Suppressor macrophage treated with lipopolysaccharide for 1 hour (primary cell): ENCODE measurements at places on chromosomes 11 and 22.
A peak's percentile ranks its signal among the peaks of the same experiment; 100 is the strongest.

GRCh38 chr11:119754199-119754598 lies 25.2 kb upstream of the NECTIN1 start:
- no peak for DNase-seq

DNA sequence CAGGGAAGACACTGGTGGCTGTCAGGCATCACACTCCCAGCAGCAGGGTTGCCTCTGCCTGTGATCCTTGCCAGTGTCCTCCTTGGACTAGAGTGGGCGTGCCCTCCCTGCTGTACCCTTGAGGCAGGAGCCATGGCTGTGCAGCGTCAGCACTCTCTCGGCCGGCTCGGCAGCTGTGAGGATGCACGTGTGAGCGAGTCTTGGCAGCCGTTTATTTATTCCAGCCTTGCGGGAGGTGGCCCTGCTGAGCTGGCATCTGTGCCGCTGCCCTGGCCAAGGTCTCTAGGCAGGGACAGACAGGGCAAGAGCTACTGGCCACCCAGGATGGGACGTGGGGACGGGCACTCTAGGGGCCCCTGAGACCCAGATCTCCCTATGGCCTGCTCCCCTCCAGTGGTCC lies 33.9 kb downstream of the TSPAN4 start:
- DNase-seq, result no peak

GRCh38 chr11:102119997-102120396 lies 9.8 kb downstream of the YAP1 start:
- no peak for DNase-seq

DNA sequence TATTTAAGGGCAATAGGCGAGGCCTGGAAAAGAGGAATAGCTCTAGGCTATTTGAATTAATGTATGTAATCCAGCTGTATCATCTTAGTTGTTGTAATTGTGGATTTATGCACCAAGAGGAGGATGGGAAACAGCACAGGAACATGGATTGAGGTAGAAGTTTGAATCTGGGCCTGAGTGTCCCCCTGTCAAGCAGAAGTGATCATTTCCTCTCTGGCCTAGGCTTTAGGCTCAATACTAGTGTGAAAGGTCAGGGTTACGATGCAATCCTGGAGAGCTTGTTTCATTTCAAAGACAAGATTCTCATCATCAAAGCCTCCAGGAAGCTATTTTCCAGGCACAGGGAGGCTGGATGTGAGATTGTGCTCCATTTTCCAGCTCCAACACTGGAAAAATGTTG lies 77.9 kb upstream of the HSD17B12 start:
- DNase-seq, result no peak

DNA sequence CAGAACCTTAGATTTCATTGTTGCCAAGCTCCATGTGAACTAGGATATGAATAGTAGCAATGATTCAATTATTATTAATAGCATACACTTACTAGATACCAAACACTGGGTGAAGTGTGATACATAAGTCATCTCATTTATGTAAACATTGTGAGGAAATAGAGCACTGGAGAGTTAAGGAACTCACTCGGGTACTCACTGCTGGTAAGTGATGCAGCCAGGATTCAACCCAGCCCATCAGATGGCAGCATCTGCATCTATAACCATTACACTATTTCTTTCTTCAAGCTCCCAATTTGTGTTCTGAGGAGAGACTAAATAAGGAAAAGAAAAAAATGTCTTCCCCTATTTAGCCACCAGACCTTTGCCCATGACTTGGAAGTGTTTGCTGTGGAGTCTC lies 10.2 kb upstream of the ALG8 start:
- peak; percentile 43 for DNase-seq

DNA sequence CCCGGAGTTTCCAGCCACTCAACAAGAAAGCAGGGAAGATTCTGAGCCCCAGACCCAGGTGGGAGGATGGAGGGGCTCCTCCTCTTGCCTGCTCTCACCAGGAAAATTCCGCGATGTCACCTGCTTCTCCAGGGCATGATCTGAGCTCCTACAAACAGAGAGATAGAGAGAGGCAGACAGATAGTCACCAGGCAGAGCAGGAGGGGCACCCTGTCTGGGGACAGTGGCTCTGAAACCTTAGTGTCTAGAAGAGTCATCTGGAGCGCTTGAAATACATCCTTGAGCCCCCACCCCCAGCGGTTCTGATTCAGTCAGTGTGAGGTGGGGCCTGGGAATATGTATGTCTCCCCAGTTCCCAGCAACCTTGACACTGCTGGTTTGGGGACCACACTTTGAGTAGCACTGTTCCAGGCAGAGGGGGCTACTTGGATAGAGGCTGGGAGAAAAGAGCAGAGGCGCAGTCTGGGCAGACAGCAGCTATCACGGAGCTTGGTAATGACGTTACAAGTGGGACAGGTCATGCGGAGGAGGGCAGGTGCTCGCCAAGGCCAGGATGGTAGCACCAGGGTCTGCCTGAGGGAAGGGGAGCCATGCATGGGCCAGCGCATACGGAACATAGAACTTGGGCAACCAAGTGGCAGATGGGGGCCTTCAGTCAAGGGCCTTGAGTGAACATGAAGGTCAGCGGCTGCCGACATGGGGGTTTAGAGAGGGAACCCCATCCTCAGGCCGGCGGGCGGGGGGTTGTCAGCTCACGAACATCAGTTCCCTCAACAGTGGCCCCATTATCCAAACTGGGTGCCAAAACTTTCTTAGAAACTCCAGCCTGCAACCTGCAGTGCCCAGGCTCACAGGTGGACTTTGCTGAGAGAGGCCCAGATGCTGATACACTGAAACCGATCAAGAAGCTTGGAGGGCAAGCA lies 60.9 kb upstream of the MYEOV start:
- no peak for DNase-seq

DNA sequence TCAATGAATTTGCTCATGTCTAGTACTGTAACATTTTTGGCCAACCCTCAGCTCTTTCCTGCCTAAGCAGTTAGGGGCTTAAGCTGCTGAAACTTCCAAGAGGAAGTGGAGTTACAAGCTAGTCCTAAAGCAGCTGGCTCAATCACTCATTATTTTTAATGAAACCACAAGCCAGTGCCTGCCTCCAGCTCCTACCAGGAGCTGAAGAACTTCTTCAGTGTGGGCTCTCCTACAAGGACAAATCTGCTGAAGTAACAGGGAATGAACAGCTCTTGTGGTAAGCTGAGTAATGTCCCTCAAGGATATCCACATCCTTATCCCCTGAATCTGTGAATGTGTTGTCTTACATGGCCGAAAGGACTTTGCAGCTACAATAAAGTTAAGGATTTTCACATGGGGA lies 112.5 kb downstream of the BBOX1 start:
- no peak for DNase-seq

DNA sequence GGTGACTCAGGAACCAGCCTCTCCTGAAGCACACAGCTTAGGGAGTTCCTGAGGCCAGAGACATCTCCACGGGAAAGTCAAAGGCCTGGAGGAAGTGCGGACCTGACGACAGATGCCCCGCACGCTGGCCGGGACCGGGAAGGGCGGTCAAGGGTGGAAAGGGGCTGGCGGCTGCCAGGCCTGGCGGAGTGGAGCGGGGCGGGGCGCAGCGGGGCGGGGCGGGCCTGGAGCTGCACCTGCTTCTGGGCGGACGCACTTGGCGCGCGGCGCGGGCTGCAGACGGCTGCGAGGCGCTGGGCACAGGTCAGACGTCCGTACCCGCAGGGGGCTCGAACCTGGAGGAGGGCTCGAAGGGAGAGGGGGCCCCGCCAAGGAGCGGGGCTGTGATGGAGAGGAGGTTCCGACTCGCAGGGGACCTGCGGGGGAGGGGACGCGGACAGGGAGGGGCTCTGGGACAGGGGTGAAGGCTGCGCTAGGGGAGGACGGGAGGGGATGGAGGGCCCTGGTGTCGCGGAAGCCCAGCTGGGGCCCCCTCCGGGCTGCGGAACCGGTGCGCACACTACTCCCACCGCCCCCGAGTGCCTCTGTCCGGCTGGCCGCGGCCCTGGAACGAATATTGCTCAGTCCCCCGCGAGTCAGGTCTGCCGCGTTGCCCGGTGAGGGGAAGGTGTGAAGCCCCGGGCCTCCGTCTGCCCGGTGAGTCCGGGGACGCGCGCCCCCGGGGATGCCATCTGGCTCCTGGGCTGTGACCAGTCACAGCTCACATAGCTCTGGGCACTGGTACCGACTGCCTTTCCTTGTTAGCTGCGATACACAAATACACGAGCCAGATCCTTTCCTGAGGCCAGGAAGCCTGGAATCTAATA lies at the start of gene TMEM45B:
TSS of gene TMEM45B (plus strand) at position 253 of the 866 bp plus-strand sequence. CDS start 36,635 bp downstream, outside the sequence.
- DNase-seq, result no peak

- no peak for DNase-seq
Observed at GRCh38 chr11:96328395-96329010, 14.5 kb downstream of the MAML2 start.

DNA sequence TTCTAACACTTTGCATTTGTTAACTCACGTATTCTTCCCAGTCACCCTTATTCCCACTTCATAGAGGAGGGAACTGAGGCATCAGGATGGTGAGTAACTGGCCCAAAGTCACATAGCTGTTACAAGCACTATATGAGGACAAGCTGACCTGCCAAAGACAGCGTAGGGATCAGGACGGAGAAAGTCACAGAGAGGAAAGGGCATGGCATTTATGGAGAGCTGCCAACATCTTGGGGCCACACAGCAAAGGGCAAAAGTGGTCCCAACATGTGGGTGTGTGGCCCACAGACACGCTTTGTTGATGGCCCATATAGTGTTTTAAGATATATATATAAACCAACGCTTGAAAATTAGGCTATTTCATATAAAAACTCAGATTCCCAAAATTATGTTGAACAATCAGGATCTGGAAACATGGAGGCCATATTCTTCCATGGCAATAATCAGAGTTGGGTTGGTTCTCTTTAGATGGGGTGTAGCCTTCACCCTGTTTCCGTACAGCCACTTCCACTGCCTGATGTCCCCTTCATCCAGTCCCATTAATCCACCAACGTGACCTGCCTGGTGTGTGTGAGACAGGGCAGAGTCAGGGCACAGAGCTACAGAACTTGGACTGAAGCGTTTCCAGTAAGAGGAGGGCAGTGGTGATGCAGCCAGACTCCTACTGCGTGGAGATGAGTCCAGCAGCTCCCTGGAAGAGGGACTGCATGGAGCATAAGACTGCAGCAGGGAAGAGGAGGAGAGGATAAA lies 39.9 kb upstream of the CD5 start:
- no peak for DNase-seq

- DNase-seq, result no peak
Observed at GRCh38 chr11:20668844-20669819, at the start of gene NELL1. Gene NELL1, plus strand, starts transcription at chr11:20669586.

GRCh38 chr22:38482662-38483308 lies 14.9 kb downstream of the KDELR3 start:
- no peak for DNase-seq

GRCh38 chr11:130388607-130389205 lies 39.7 kb downstream of the ADAMTS8 start:
- no peak for DNase-seq

GRCh38 chr22:19632668-19633148 lies 81.6 kb upstream of the SEPTIN5 start:
- no peak for DNase-seq

GRCh38 chr11:129620237-129621104 lies 195.2 kb upstream of the TMEM45B start:
- DNase-seq, result no peak

DNA sequence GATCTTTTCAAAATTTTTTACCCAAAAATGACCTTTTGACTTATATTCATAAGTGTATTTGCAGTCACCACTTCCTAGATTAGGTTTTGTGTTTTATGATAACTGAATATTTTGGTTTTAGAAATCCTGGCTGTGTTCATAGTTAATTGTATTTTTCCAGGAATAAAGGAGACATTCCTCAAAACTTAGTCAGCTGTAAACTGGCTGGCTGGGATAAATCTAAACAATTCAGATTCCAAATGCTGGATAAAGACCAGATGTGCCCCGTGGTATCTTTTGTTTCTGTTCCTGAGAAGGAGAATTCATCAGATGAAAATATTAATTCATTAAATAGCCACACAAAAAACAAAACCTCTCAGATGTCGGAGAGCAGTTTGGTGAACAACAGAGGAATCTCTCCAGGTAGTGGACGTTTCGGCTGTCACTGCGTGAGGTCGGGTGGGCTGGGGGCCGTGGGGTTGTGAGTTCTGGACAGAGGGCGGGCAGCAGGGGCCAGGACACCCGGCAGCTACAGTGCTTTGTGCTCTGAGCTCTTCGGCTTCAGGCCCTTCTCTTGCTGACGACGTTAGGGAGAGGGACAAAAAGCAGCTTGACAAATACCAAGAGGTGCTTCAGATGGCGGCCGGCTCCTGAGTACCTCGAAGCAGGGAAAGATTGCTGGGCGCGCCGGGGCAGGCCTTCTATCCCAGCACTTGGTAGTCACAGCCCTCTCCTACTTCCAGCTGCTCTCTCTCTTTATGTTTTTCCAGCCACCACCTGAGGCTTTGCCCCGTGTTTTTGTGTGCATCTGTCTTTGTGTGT lies 24.6 kb downstream of the MOV10L1 start:
- DNase-seq, result no peak

DNA sequence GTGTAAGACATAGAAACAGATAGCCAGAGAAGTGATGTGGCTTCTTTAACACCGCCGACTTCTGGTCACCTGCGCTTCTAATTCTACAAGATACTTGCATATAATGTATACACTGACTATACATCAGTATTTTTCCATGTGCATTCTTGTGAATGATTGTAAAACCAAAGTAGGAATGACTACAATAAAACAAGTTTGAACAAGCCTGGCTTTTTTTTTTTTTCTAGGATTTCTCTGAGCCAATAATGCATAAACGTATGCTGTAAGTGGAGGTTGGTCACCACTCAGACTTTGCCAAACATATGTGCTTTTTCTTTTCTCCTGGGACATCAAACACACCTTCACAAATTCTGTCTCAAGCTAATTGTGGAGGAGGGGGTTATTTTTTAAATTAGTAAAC lies 237.8 kb upstream of the KIRREL3 start:
- no peak for DNase-seq

DNA sequence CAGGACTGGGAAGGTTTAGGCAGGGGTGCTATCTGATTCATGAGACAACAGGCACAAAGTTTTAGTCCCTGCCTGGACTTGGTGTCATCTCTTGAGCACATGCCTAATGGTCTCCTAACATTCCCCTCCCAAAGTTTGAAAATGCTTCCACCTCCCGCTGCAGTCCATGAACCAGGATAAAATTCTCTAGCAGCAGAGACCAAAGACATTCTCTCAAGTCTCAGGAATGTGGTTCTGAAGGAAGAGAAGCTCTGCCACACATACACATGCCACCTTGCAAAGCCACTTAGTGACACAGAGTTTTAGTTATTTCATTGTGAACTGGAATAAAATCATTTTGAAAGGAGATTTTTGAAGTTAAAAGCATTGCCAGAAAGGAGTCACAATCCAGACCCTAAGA lies 15.5 kb downstream of the OR51B6 start:
- DNase-seq, result no peak

DNA sequence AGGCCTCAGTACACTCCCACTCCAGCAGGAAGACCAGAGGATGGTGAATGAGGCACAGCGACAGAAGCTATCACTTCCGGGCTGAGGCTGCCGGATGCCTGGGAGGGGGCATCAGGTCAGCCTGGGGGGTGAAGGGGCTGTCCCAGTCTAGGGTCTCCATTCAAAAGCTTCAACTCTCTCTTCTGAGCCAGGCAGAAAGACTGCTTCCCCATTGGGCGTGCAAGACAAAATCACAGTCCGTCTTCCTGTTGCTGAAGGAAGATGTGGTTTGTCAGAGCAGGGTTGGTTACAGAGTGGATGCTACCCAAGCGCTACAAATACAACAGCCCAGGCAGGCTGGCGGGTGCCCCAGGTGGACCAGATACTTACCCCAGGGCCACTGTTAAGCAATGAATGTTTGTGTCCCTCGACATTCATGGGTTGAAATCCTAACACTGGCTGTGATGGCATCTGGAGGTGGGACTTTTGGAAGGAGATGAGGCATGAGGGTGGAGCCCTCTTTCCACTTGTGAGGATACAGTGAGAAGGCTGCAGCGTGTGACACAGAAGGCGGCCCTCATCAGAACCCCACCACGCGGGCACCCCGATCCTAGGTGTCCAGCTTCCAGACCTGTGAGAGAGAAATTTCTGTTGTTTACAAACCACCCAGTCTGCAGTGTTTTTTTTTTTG lies 12.0 kb downstream of the UPK3A start:
- DNase-seq, result no peak
